Tibial nerve (tissue), 4 donors: ENCODE measurements at places on chromosomes 2 and 18.

DNA sequence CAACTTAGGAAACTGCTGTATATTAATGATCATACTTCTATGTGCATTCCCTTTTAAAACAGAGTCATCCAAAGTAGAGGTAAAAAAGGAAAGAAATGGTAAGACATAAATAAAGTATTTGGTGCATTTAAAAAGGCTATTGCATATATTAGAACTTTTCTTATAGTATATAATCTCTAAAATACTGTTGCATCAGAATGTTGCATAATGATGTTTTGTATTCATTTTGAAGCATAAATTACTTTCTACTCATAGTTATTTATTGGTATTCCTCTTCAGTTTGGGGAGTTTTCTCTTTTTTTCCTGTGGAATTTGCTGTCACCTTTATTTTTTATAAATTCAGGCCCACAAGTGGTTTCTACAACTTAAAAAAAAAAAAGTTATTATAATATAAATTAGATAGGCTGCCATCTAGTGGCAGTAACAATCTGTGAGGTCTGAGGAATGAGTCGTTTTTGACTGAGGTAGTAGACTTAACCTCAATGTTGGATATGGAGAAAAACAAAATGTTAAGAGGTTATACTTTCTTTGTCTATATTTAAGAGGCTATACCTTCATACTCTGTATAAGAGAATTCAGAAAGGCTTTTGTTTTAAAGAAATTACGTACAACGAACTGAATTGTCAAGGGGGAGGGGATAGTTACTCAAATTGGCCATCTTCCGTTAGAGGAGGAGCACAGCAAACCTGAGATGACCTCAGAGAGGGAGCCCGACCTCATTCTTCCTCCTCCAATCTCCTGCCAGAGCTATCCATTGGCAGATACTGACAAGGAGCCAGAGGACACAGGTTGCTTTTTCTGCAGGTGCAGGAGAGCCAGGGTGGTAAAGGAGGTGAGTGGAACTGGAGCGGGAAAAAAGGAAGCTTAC is 23.8 kb downstream of the ANKAR start:
- H3K36me3 ChIP-seq: no peaks in the 10 kb centered on the region
- no peaks in the 10 kb centered on the region for H3K4me1 ChIP-seq
- no peak overlapping the region for H3K27ac ChIP-seq

DNA sequence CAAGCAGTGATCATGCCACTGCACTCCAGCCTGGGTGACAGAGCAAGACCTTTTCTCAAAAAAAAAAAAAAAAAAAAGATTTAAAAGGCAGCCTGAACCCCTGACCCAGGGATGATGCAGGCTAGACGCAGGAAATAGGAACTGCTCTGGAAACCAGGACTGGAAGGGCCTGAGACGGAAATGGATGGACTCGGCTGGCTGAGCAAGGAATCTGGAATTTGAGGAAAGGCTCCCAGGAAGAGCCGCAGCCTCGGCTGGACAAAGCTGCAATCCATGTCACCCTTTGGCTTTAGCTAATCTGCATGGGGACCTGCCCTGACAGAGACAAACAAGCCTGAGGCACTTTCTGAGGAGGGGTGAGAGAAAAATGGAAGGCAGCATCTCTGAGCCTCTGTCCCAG is 55.0 kb upstream of the DAPL1 start:
- DNase-seq: no peak
- H3K27ac ChIP-seq: no peak overlapping the region
- peaks cover 8% of the 10 kb centered on the region for H3K27me3 ChIP-seq
- H3K4me1 ChIP-seq: no peaks in the 10 kb centered on the region
- H3K36me3 ChIP-seq: no peaks in the 10 kb centered on the region

- no peaks in the 10 kb centered on the region for H3K36me3 ChIP-seq
- no peak overlapping the region for H3K4me3 ChIP-seq
- no peak for DNase-seq
- no peaks in the 10 kb centered on the region for H3K4me1 ChIP-seq
- H3K27ac ChIP-seq: peak overlapping the region; percentile 80
Measured at GRCh38 chr2:160209516-160209856, 9.4 kb upstream of the ITGB6 start.

GRCh38 chr2:69192176-69192945 is 179.4 kb downstream of the ANTXR1 start:
- H3K27me3 ChIP-seq: no peaks in the 10 kb centered on the region
- H3K4me3 ChIP-seq: no peak overlapping the region
- H3K36me3 ChIP-seq: no peaks in the 10 kb centered on the region

- no peaks in the 10 kb centered on the region for H3K36me3 ChIP-seq
- H3K4me3 ChIP-seq: no peak overlapping the region
- no peaks in the 10 kb centered on the region for H3K4me1 ChIP-seq
- H3K27me3 ChIP-seq: no peaks in the 10 kb centered on the region
Measured at GRCh38 chr2:180609626-180610340, 370.6 kb upstream of the UBE2E3 start.

DNA sequence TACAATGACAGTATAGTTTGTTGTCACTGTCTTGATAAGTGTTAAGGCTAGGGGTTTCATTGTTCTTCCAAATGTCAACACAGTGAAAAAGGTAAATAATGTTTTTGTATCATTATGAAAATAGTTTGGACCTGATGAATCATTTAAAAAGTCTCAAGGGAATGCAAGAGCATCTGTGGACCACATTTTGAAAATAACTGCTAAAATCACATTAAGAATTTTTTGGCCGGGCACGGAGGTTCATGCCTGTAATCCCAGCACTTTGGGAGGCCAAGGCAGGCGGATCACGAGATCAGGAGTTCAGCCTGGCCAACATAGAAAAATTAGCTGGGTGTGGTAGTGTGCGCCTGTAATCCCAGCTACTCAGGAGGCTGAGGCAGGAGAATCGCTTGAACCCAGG is 10.3 kb downstream of the SCN1A start:
- H3K36me3 ChIP-seq: no peaks in the 10 kb centered on the region
- no peak overlapping the region for H3K27ac ChIP-seq
- no peak for DNase-seq
- no peaks in the 10 kb centered on the region for H3K4me1 ChIP-seq
- H3K4me3 ChIP-seq: no peak overlapping the region

DNA sequence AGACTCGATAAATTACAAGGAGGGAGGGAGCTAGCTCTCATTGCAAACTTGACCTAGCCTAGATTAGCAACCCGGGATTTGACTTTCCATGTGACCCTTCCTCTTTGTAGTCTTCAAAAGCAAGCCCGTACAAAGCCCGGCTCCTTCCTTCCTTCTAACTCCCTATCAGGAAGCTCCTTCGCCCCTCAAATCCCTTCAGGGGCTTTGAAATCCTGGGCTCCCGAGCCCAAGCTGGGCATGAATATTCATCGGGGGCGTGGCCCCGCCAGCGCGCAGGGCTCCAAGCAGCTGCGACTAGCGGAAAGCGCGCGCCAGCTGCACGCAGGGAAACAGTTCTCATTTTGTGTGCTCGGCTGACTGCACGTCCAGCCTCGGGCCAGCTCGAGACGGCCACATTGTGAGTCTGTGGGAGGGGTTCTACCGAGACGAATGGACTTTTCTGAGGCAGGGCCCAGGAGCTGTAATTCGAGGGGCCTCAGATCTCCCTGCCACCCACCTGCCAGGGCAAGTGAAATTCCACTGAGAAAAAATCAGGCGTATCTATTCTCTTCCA is 84.0 kb upstream of the PELI1 start:
- H3K27me3 ChIP-seq: no peaks in the 10 kb centered on the region
- peak; percentile 59 for DNase-seq
- H3K36me3 ChIP-seq: no peaks in the 10 kb centered on the region
- H3K27ac ChIP-seq: peak overlapping the region; percentile 87
- H3K4me1 ChIP-seq: no peaks in the 10 kb centered on the region
